GOT3 (cell line): ENCODE measurements at places on chromosomes 4 and X.

GRCh38 chr4:7415927-7416686 lies 18.6 kb downstream of the PSAPL1 start:
- DNase-seq, result no peak

- DNase-seq, result no peak
Observed at GRCh38 chr4:16157609-16158503, 68.4 kb downstream of the TAPT1 start.

- no peak for DNase-seq
Observed at GRCh38 chrX:94178145-94178788, 504.3 kb downstream of the FAM133A start.

DNA sequence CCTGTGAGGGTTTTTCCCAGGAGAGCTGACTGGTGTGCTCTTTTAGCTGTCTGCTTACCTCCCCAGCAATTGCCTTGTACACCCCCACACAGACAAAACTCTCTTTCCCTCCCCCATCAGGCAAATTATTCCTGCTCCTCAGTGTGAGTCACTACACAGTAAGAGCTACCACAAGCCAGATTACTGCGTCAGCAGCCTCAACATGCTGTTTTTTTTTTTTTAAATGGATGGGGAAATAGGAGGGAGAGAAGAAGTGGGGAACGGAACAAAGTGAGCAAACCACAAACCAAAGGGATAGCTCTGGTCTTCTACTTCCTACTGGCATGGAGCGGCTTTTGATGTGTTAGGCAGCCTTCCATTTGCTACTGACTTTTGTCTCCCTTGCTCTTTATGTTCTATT lies 107.5 kb upstream of the ACSL4 start:
- DNase-seq, result no peak

GRCh38 chr4:6509587-6509986 lies 37.2 kb upstream of the PPP2R2C start:
- DNase-seq, result no peak

DNA sequence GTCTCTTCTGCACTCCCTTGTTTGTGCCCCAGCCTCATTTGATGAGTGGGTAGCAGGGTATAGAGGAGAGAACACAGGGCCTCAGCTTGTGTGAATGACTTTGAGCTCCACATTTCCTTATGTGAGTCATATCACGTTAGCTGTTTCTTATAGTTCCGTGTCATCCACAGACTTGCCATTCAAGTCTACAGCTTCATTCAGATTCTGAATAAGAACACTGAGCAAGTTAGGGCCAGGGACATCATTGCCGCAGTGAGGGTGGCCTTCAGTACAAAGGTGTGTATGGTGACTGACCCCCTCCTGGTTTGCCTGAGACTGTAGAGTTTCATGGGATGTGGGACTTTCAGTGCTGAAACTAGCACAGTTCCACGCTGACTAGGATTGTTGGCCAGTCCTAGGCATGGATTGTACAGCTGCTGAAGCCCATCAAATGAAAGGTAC lies 23.6 kb downstream of the KLF3 start:
- no peak for DNase-seq

GRCh38 chrX:74371425-74372222 lies 49.7 kb upstream of the SLC16A2 start:
- DNase-seq, result no peak

DNA sequence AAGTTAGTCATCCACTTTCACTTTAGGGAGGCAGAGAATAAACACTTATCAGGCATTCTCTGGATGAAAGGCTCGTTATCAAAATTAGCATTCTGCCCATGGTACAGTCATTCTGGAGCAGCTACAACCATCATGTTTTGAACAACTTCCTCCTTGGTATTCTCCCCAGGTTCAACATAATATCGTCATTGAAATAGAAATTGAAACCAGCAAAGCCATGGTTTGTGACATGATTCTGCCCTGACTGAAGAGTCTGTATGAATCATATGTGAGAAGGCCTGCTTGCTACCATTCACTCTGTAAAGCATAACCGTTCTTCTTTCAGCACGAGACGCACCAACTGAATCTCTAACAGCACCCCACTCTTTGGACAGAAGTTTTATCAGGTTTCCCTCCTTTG lies 127.5 kb upstream of the RADX start:
- no peak for DNase-seq

DNA sequence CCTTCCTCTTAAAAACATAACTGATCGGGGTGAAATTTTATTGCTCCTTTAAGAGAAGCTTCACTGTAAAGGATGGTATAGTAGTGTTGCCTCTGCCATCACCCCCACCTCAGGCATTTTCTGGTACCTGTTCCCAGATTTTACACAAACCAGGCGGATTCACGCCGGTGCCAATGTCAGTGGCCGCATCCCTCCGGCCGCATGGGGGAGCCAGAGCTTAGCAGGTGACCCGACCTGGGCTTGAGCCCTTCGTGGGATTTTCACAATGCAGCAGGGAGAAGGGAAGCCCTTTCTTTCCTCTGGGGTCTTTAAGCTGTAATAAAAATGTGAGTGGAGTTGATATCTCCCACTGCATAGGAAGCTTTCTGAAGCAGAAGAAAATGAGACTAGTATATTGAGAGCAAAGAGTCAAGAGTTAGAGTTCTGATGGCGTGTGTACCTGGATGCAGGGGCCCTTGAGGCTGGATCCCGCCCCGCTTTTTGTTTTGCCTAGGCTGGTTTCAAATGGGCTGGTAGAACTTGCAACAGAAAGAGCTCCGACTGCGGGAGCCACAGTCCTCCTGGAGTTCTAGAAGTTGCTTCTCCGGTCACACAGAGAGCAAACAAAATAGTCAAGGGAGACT lies 59.4 kb downstream of the POLR2B start:
- DNase-seq, result no peak

DNA sequence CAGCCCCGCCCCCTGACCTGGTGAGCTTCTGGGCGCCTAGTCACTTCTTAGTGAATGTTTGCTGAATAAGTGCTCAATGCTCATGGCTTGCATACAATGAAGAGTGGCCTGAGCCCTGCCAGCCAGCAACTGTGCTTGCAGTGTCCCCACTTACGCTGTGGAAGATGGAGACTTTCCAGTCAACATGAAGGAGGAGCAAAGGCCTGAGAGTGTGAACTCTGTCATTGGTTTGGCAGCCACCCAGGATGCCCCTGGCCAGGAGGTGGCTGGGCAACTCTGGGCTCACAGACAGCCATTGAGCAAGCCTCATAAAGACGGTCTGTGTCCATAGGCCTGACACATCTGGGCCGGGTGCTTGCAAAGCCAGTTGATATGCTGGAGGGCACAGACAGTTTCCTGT lies 72.1 kb upstream of the MAMLD1 start:
- DNase-seq, result no peak

DNA sequence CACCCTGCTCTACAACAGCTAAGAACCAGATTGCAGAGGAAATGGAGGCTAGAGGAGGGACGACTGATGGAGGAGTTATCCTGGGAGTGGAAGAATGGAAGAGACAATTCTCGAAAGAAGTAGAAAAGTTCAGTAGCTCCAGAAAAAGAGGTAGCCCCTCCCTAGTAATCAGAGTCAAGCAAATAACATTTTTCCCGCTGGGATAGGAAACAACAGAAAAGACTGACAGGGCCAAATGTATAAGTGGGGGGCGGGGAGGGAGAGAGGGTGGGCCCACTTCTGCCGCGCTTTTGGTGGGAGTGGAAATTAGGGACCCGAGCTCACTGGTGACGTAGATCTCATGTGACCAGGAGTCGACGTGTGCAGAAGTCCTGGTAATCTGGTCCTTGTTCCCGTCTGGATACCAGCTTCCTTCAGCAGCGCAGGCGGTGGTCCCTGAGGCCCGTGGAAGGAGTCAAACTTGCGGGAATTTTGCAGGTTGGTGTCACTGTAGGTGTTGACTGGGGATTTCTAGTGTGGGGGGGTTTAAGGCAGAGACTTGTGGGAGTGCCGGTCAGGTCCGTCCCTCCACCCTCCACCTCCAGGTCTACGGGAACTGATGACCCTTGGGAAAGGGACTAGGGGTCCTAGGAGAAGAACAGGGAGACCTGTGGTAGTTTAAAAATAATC lies at the start of gene TCEAL9:
TSS of gene TCEAL9 (plus strand) at position 377 of the 669 bp plus-strand sequence. CDS start 1,179 bp downstream, outside the sequence.
- no peak for DNase-seq

DNA sequence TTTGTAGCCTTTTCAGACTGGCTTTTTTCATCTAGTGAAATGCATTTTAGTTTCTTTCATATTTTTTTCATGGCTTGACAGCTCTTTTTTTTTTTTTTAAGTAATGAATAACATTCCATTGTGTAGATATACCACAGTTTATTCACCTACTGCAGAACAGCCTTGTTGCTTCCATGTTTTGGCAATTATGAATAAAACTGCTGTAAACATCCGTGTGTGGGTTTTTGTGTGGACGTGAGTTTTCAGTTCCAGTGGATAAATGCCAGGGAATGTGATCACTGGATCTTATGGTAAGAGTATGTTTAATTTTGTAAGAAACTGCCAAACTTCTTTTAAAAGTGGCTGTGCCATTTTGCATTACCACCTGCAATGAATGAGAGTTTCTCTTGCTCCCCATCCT lies 160.8 kb downstream of the SOWAHB start:
- DNase-seq, result no peak

GRCh38 chrX:76827672-76828071 lies 400.2 kb downstream of the MAGEE1 start:
- no peak for DNase-seq

GRCh38 chr4:84312426-84313012 lies 186.6 kb downstream of the NKX6-1 start:
- no peak for DNase-seq

DNA sequence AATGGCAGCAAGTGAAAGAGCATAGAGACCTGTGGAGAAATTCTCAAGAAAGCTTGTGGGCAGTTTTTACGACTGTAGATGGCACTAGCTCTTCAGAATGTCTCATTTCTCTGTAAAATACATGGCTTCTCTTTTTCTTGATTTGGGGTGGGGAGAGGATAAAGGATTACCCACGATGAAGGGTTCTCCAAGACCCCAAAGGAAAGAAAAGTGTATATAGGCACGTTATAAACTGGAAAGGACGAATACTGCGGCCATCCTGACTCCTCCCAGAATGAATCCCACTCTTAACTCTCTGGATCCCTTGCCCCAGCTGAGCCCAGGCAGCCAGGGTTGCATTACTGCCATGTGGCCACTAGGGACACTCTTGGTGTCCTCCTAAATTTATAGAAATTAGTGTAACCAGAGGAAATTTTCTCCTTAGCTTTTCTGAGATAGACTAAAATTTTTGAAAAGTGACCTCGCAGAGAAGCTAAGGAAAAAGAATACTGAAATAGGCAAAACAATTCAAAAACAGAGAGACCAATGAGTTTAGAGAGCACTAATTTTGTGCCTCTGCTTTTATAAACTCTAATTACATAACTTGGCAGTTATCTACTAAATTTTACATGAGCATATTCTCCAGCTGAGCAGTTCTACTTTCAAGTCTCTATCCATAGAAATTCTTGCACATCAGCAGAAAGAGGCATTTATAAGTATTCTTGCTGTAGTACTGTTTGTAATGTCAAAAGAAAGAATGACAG lies 37.8 kb upstream of the PCDH19 start:
- no peak for DNase-seq

DNA sequence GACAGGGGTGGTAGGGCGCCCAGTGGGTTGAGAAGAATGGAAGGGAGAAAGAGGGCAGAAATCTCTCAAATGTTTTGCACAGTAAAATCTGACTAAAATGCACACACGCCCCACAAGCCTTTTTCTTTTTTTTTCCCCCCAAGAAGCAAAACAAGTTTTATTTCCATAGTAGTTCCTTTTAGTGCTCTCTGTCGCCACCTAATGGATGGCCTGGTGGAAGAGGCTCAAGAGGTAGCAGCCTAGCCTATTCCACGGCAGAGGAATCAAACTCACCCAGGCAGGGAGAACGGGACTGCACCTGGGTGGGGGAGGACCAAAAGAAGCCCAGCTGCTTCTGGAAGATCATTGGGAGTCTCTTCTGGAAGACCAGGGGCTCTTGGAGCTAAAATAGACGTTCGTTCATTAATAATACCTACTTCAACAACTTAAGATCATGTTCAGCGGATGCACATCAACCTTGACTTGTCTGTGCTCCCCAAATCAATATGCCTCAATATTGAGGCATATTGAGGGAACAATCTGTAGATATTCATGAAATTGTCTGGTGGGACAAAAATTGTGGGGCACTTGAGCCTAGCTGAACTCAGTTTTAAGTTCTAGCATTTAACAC lies 31.6 kb upstream of the IRAK1 start:
- no peak for DNase-seq

DNA sequence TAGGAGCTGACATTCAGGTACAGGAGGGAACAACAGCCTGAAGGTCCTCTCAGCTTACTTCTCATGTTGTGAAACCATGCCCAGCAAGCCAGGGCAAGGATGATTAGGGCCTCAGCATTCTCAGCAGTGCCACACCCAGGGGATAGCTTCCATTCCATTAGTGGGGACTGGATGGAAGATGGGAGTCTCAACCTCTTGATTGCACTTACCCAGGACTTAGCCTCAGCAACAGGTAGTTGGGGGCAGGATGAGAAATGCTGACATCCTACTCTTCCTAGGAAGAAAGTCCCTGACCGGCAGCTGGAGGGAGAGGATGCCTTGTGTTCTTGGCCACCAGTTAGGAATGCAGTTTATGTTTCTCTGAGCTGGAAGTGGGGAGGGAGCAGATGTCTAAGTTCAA lies 8.8 kb upstream of the BEX3 start:
- no peak for DNase-seq

DNA sequence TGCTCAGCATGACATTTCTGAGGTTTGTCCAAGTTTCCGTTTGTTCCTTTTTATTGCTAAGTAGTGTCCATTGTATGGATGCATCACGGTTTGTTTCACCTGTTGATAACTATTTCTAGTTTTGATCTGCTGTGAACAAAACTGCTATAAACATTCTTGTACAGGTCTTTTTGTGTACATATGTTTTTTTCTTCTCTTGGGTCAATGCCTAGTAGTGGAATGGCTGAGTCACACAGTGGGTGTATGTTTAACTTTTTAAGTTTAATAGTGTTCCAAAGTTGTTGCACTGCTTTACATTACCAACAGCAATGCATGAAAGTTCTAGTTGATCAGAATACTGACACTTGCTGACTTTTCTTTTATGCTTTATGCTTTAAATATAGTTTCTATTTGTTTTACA lies 76.7 kb downstream of the MAOB start:
- no peak for DNase-seq

- no peak for DNase-seq
Observed at GRCh38 chr4:1983846-1984405, 24.8 kb downstream of the NELFA start.

DNA sequence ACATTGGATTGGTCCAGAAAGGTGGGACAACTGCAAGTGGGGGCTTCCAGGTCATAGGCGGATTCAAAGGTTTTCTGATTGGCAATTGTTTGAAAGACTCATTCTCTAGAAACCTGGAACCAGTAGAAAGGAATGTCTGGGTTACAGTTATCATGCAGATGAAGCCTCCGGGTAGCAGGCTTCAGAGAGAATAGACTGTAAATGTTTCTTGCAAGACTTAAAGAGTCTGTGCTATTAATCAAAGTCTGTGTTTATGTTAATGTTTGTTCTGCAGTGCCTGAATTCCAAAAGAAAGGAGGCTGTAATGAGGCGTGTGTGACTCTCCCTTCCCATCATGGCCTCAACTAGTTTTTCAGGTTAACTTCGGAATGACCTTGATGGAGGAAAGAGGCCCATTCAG lies 43.9 kb upstream of the GC start:
- no peak for DNase-seq

GRCh38 chr4:127852661-127853060 lies 28.0 kb upstream of the PLK4 start:
- no peak for DNase-seq
